ENCODE measurements at places on chromosomes 5 and 9. TPM values are rescaled to one million over a fixed set of nuclear protein-coding genes. Genes with fewer than 3 reads are reported as not detected.

LCN6 gene
- not detected for total RNA-seq

SKP1 gene
- 320 TPM for total RNA-seq

RRAGA gene
- 110 TPM for total RNA-seq

GRCh38 chr5:120217001-120217400 lies 247.1 kb upstream of the PRR16 start:
- H3K27me3 ChIP-seq: peaks cover 26% of the 10 kb centered on the region
- no peak overlapping the region for H3K27ac ChIP-seq
- H3K36me3 ChIP-seq: no peaks in the 10 kb centered on the region
- DNase-seq: no peak

DNA sequence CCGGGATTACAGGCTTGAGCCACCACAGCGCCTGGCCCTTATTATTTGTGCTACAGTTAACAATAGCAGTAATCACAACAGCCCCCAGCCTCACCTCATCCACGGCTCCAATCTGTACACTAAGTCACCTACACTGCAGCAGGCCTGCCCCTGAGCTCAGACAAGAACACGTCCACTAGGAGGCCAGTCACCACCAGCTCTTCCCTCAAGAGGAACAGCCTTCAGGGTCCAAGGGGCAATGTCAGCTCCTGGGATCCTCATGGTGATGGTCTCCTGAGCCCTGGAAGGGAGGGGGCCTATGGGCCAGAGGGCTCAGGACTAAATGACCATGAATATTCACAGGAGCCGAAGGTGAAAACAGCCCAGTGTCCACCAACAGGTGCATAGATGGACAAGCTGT lies 67.7 kb downstream of the VAV2 start:
- peaks cover 8% of the 10 kb centered on the region for H3K36me3 ChIP-seq
- H3K4me1 ChIP-seq: peaks cover 3% of the 10 kb centered on the region
- H3K27me3 ChIP-seq: no peaks in the 10 kb centered on the region
- H3K27ac ChIP-seq: no peak overlapping the region
- no peak overlapping the region for H3K4me3 ChIP-seq

GRCh38 chr9:18111146-18111545 lies 362.8 kb upstream of the ADAMTSL1 start:
- no peaks in the 10 kb centered on the region for H3K36me3 ChIP-seq
- H3K27ac ChIP-seq: no peak overlapping the region
- no peak for DNase-seq
- no peaks in the 10 kb centered on the region for H3K27me3 ChIP-seq

DNA sequence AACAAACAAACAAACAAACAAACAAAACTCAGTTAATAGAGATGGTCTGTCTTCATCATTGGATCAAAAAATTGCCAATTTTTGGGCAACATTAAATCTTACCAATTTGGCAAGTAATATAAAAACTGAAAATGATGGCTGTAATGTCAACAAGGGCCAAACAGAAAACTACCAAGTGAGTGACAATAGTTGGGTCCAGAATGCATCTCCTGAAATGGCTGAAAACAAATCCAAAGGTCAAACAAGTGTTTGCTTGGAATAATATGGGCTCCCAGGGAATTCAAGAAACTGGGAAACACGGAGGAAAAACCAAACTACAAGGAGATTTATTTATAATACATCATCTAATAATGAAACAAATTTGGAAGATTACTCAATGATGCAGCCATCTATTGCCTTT lies 25.1 kb downstream of the BAAT start:
- no peak overlapping the region for H3K27ac ChIP-seq
- DNase-seq: no peak
- no peaks in the 10 kb centered on the region for H3K36me3 ChIP-seq
- H3K27me3 ChIP-seq: peaks cover 5% of the 10 kb centered on the region
- no peaks in the 10 kb centered on the region for H3K4me1 ChIP-seq

DNA sequence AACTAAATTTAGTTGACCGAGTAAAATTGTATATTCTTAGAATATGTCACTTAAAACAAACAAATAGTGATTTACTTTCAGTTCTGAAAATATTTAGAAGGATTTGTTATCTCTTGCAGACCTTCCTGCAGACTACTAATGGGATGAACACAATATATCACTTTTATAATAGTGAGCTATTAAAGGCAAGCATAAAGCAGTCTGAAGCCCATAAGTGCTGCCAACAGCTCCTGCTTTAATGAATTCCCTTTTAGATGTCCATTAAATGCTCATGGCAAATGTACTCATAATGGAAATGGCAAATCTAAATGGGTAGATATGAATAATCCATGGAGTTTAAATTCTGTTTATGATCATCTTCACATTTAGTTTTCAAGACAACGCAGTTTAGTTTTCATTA lies 170.2 kb downstream of the RANBP17 start:
- H3K27me3 ChIP-seq: no peaks in the 10 kb centered on the region
- no peak overlapping the region for H3K4me3 ChIP-seq
- peaks cover 13% of the 10 kb centered on the region for H3K36me3 ChIP-seq
- no peak overlapping the region for H3K27ac ChIP-seq
- peaks cover 2% of the 10 kb centered on the region for H3K4me1 ChIP-seq
- no peak for DNase-seq

GRCh38 chr5:112634796-112635195 lies 102.9 kb upstream of the APC start:
- H3K4me1 ChIP-seq: no peaks in the 10 kb centered on the region
- H3K4me3 ChIP-seq: no peak overlapping the region
- H3K36me3 ChIP-seq: no peaks in the 10 kb centered on the region
- H3K27me3 ChIP-seq: peaks cover 10% of the 10 kb centered on the region
- no peak overlapping the region for H3K27ac ChIP-seq
